Stimulated activated CD4-positive, alpha-beta T cell treated with anti-CD3 and anti-CD28 coated beads, Interleukin-4, amount 100 ng/mL, for 48 hours (primary cell): ENCODE measurements at places on chromosomes 7 and 10.

DNA sequence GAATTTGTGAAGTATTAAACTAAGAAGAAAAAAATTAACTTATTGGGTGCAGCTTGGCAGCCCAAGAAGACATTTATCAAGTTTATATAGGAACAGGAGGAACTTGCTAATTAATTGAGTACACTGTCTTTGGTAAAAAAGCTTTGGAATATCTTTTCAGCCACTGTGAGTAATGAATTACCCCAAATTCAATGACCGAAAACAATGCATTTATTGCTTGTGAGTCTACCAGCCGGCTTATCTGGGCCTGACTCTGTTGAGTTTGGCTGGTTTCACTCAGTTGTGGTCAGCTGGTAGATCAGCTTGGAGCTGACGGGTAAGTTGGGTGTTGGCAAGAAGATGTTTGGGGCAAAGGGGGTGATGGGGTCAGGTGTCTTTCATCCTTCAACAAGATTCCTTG is 11.6 kb downstream of the GNG11 start:
- no peak for DNase-seq

DNA sequence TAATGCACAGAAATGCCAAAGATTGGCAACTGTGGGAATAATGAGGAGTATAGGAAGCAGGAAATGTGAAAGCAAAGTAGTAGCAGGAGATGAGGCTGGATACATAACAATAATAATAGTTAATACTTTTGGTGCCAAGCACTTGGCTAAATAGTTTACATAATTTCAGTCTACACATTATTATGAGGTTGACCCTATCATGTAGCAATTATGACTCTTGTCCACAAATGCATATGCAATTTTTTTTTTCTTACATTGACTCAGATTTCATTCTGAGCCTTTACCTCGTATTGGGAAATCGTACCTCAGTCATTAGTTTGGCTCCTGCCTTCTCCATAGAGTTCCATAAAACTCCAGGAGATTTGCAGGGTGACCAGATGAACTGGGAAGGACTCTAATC is 219.9 kb downstream of the SUGCT start:
- DNase-seq, result no peak

- no peak for DNase-seq
Observed at GRCh38 chr10:48574322-48574796, 30.5 kb downstream of the ARHGAP22 start.

DNA sequence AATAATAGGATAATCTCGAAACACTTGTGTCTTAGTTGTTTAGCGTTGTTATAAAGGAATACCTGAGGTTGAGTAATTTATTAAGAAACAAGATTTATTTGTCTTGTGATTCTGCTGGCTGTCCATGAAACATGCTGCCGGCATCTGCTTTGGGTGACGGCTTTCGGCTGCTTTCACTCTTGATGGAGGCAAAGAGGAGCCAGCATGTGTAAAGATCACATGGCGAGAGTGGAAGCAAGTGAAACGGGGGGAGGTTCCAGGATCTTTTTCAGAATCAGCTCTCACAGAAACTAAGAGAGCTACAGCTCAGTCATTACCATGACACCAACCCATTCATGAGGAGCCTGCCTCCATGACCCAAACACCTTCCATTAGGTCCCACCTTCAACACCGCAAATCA is 402.8 kb downstream of the CDC14C start:
- no peak for DNase-seq

GRCh38 chr10:33321516-33321915 is 13.0 kb downstream of the NRP1 start:
- DNase-seq, result no peak

DNA sequence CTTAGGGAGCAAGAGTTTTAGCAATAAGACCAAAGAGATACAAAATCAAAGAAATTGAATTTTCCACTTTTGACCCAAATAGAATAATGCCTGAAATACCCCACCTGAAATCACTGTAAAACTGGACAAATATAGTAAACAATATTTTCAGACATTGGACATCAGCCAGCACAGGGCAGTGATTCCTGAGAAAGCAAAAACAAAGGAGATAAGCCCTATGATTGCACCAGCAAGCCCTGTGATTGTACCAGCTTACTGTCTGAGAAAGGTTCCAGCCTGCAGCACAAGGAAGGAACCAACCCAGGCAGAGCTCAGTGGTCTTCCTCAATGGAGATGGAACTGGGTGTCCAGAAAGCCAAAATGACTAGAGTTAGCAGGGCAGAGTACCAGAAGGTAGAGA is 10.3 kb downstream of the TMEM106B start:
- no peak for DNase-seq

GRCh38 chr10:114437473-114438292 is 33.4 kb upstream of the AFAP1L2 start:
- DNase-seq, result no peak
